ENCODE measurements at places on chromosomes 13 and 19.

- DNase-seq, result no peak
These were observed 8.6 kb downstream of the KDM4B start for GRCh38 chr19:4977299-4978174.

DNA sequence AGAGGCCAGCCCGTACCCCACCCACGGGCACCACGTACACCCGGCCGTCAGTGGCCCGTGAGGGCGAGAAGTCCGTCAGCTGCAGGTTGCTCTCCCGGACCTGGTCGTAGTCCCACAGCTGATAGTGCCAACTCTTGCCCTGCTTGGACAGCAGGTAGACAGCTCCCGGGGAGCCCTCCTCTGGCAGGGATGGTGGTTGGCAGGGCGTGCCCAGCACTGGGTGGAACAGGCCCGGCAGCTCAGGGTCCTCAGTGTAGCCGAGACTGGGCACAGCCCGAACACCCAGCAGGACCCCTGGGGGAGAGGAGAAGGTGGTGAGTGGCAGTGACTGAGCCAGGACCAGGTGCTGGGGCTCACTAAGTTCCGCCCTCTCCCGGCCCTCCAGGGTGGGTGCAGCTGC is 7.8 kb downstream of the ACTMAP start:
- no peak for DNase-seq

DNA sequence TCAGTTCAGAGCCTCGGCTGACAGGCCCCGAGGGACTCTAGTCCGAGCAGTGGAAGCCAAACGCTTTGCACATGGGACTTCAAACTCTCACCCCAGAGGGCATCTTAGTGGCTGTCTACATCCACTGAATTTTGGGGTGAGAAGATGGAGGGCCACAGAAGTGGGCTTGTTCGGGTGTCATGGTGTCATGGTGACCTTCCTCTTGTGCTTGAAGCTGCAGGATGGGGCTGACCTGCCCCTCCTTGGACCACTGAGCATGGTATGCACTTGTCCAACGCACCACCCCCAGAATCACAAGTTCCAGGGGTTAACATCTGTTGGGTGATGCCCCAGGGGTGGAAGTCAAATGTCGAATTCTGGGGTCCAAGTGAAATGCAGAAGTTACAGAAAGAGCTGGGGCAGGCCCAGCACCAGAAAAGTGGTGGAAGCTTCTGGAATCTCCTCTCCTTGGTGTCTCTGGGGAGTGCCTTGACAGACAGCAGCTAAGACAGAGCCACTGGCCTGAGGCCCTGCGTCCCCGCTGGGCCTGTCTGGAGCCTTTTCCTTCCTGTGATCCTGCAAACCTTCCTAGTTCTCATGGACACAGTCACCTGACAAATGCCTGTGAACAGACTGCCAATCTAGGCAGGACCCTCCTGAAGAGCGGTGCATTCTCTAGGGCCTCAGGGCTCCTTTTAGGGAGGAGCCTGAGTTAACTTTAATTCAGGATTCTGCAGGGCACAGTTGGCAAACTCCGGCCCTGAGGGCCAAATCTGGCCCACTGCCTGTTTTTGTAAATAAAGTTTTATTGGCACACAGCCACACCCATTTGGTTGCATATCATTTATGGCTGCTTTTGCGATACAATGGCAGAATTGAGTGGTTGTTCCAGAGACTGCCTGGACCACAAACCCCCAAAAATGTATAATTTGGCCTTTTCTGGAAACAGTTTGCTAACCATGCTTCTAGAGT is 65.1 kb upstream of the RANBP3 start:
- no peak for DNase-seq

DNA sequence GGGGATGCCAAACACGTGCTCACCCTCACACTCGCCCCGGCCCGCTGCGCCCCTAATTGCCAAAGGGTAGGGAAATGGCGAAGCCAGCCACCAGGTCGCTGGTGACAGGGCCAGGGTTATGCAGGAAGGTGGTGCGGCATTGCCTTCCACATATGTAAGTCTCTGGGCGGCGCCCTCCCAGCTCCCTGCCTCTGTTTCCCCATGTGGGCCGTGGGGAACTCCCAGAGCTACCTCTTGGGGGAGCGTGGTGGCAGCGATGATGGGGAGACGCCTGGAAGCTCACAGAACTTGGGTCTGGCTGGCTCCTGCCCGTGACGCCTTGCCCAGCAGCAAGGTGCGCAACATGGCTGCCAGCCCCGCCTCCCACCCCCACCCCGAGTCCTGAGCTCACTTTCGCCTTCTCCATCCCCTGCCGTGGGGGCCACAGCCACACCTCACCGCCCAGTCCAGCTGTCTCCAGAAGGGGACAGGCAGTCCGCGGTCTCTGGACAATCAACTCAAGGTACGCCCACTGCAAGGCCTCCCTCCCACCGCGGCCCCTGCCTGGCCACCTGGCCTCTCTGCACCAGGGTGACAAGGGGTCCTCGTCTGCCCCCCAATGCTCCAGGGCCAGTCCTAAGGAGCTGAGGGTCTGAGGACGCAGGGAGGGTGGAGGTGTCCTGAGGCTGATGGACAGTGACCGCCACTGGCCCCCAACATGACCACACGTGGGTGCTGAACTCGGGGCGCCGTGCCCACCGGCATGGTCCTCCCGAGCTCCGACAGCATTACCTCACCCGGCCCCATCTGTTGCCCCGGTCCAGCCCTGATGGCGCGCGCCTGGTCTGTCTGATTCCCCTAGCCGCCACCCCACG is 6.6 kb downstream of the C19orf25 start:
- no peak for DNase-seq

DNA sequence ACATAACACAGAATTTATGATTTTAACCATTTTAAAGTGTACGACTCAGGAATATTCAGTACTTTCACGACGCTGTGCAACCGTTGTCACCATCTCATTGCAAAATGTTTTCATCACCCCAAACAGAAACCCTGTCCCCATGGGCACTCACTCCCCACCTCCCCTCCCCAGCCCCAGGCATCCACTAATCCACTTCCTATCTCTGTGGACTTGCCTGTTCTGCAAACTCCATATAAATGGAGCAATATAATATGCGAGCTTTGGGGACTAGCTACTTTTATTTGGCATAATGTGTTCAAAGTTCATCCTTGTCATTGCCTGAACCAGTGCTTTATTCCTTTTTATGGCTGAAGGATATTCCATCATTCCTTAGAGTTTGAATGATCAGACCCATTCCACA is 7.3 kb upstream of the INSR start:
- no peak for DNase-seq
